ENCODE measurements at places on chromosomes 1 and 21.
A peak's percentile ranks its signal among the peaks of the same experiment; 100 is the strongest.

GRCh38 chr21:33244082-33244778 lies 14.5 kb downstream of the IFNAR2 start:
- H3K27me3 ChIP-seq, result no peaks in the 10 kb centered on the region
- H3K27ac ChIP-seq, result no peak overlapping the region
- DNase-seq, result no peak
- peaks cover 4% of the 10 kb centered on the region for H3K36me3 ChIP-seq

- H3K27me3 ChIP-seq, result no peaks in the 10 kb centered on the region
- DNase-seq, result no peak
- H3K4me3 ChIP-seq, result no peak overlapping the region
- H3K36me3 ChIP-seq, result peaks cover 33% of the 10 kb centered on the region
- peak overlapping the region; percentile 62 for H3K27ac ChIP-seq
- peaks cover 30% of the 10 kb centered on the region for H3K4me1 ChIP-seq
Observed at GRCh38 chr21:46500224-46500861, 41.7 kb downstream of the DIP2A start.

- H3K4me1 ChIP-seq, result peaks cover 48% of the 10 kb centered on the region
- no peak overlapping the region for H3K4me3 ChIP-seq
- DNase-seq, result peak; percentile 75
- H3K27me3 ChIP-seq, result no peaks in the 10 kb centered on the region
- H3K36me3 ChIP-seq, result no peaks in the 10 kb centered on the region
Observed at GRCh38 chr1:24957016-24957807, 27.1 kb upstream of the RUNX3 start.

- H3K27me3 ChIP-seq, result no peaks in the 10 kb centered on the region
- no peak overlapping the region for H3K27ac ChIP-seq
- H3K4me1 ChIP-seq, result no peaks in the 10 kb centered on the region
- no peaks in the 10 kb centered on the region for H3K36me3 ChIP-seq
- no peak overlapping the region for H3K4me3 ChIP-seq
Observed at GRCh38 chr21:43976661-43977060, 35.4 kb upstream of the TRAPPC10 start.

DNA sequence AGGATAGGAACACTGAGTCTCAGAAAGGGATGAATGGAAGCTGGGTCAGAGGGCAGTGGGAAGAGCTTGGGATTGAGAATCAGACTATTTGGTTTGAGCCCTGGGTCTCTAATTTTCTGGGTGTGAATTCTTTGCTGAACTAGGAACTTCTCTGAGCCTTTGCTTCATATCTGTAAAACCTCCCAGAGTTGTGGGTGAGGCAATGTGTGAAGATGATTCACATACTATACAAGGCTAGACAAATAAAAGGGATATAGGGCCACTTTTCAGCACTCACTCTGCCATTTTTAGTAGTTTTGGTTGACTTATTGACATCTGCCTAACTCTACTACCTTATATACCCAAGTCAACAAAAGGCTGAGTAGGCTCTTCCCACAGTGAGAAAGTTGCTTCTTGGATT lies 77.7 kb upstream of the JUN start:
- no peak overlapping the region for H3K27ac ChIP-seq
- H3K4me3 ChIP-seq, result no peak overlapping the region
- no peaks in the 10 kb centered on the region for H3K27me3 ChIP-seq
- DNase-seq, result no peak
- H3K4me1 ChIP-seq, result peaks cover 30% of the 10 kb centered on the region

- H3K36me3 ChIP-seq, result no peaks in the 10 kb centered on the region
- no peak overlapping the region for H3K4me3 ChIP-seq
- DNase-seq, result no peak
Observed at GRCh38 chr1:172670316-172670715, 11.4 kb downstream of the FASLG start.

DNA sequence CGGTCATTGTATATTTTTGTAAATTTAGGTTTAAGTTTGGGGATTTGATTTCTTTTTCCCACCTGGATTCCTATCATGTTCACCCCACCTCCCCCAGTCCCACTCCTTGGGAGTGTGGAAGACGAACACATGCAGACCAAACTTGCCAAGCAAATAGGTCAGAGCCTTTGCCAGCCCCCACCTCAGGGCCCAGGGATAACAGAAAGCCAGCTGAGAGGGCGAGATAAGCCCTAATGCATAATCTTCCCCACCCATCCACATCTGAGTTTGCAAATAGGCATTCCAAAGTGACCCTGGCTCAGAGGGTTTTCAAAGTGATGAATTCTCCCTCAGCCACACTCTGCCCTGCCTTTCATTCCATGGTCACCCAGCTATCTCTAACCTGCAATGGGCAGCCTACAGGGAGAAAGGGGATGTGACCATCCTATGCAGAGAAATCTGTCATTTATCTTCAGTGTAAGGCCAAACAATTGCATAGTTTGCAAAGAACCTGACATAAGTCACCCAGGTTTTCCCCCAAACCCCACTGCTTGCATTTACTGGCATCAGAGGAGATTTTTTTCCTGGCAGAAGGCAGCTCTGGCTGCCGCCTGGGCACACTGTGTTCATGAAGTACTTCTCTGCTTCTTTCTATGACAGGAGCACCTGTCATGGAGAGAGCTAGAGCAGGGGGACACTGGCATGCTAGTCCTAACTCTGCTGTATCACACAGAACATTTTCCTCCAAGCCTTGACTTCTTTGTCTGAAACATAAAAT lies 69.0 kb upstream of the NFIA start:
- H3K27ac ChIP-seq, result no peak overlapping the region
- no peaks in the 10 kb centered on the region for H3K4me1 ChIP-seq
- no peak for DNase-seq
- H3K36me3 ChIP-seq, result no peaks in the 10 kb centered on the region
- H3K4me3 ChIP-seq, result no peak overlapping the region
- H3K27me3 ChIP-seq, result no peaks in the 10 kb centered on the region

GRCh38 chr1:53348486-53349368 lies 20.9 kb upstream of the LRP8 start:
- no peaks in the 10 kb centered on the region for H3K36me3 ChIP-seq
- no peaks in the 10 kb centered on the region for H3K27me3 ChIP-seq
- no peak overlapping the region for H3K4me3 ChIP-seq
- DNase-seq, result no peak
- H3K4me1 ChIP-seq, result peaks cover 14% of the 10 kb centered on the region
- H3K27ac ChIP-seq, result no peak overlapping the region

DNA sequence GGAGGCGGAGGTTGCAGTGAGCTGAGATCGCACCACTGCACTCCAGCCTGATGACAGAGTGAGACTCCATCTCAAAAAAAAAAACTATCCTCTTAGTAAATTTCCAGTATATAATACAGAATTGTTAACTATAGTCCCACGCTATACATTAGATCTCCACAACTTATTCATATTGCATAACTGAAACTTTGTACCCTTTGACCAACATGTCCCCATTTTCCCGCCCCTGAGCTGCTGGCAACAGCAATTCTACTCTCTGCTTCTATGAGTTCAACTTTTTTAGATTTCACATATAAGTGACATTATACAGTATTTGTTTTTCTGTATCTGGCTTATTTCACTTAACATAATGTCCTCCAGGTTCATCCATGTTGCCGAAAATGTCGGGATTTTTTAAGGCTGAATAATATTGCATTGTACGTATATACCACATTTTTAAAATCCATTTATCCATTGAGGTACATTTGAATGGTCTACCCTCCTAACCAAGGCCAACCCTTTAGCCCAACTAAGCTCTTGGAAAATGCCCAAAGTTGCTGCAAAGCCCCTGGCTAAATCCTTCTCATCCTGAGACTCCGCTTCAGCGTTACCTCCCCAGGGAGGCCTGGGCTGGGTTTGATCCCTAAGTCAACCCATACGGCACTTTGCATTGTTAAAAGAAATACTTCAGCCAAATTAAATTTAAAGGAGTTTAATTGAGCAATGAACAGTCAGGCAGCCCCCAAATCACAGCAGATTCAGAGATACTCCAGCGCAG lies 34.2 kb downstream of the NEK2 start:
- H3K27me3 ChIP-seq, result no peaks in the 10 kb centered on the region
- H3K4me1 ChIP-seq, result no peaks in the 10 kb centered on the region
- no peaks in the 10 kb centered on the region for H3K36me3 ChIP-seq
- no peak overlapping the region for H3K27ac ChIP-seq
- DNase-seq, result no peak

DNA sequence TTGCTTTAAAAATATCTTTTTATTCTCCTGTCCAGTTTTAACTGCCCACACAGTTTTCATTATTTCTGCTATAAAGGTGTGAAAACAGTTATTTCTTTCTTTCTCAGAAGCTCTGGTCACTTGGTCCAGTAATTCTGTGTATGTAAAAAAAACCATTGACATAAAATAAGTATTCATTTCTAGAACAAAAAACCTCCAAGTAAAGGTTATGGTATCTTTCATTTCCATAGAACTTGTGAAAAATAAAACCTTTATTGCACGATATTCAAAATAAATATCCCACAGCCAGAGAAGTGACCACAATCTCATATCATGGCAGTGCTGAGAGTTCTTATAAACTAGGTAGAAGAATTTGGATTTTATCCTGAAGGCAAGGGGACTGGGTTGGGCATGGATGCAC lies 96.9 kb upstream of the TNFSF4 start:
- H3K4me1 ChIP-seq, result no peaks in the 10 kb centered on the region
- H3K27ac ChIP-seq, result no peak overlapping the region
- no peak for DNase-seq
- no peak overlapping the region for H3K4me3 ChIP-seq
- no peaks in the 10 kb centered on the region for H3K27me3 ChIP-seq

DNA sequence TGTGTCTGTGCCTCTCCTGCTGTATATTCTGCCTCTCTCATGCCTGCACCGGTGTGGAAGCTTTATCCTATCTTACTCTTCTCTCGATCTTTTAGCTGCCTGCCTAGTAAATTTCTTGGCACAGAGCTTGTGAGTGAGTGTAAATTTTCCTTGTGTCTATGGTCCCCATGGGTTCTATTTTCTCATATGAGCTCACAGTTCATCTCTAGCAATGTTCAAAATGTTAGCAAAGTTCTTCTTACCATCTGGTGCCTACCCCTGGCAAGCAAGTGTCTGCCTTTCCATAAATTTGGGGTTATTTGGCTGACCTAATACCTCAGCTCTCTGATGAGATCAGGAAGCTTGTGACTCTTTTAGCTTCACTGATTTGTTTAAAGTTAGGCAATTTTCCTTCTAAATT lies 572.1 kb upstream of the BRINP3 start:
- H3K27me3 ChIP-seq, result no peaks in the 10 kb centered on the region
- H3K4me1 ChIP-seq, result no peaks in the 10 kb centered on the region
- no peak for DNase-seq
- H3K36me3 ChIP-seq, result no peaks in the 10 kb centered on the region

GRCh38 chr1:21296509-21297354 lies 6.5 kb upstream of the ECE1 start:
- peaks cover 90% of the 10 kb centered on the region for H3K4me1 ChIP-seq
- no peaks in the 10 kb centered on the region for H3K27me3 ChIP-seq
- H3K27ac ChIP-seq, result peak overlapping the region; percentile 99
- no peaks in the 10 kb centered on the region for H3K36me3 ChIP-seq
- H3K4me3 ChIP-seq, result no peak overlapping the region

GRCh38 chr21:29378832-29379231 lies 80.1 kb downstream of the BACH1 start:
- no peak overlapping the region for H3K4me3 ChIP-seq
- H3K27me3 ChIP-seq, result no peaks in the 10 kb centered on the region
- H3K36me3 ChIP-seq, result no peaks in the 10 kb centered on the region
- DNase-seq, result no peak

DNA sequence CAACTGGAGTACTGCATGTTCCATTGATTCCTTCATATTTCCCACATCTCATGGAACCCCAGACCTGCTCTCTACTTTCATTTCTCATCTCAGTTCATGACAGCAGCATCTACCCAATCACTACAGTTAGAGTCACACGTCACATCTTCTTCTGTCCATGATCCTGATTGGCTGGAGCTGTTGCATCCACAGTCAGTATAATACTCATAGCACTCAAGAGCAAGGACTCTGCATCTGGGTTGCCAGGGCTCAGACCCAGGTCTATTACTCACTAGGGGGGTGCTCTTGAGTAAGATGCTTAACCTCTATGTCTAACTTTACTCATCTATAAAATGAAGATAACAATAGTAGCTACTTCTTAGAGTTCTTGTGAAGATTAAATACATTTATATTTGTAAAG lies 4.4 kb upstream of the XPR1 start:
- no peak for DNase-seq
- no peak overlapping the region for H3K27ac ChIP-seq
- no peaks in the 10 kb centered on the region for H3K36me3 ChIP-seq
- H3K4me1 ChIP-seq, result peaks cover 9% of the 10 kb centered on the region
- peaks cover 3% of the 10 kb centered on the region for H3K27me3 ChIP-seq
- H3K4me3 ChIP-seq, result no peak overlapping the region

DNA sequence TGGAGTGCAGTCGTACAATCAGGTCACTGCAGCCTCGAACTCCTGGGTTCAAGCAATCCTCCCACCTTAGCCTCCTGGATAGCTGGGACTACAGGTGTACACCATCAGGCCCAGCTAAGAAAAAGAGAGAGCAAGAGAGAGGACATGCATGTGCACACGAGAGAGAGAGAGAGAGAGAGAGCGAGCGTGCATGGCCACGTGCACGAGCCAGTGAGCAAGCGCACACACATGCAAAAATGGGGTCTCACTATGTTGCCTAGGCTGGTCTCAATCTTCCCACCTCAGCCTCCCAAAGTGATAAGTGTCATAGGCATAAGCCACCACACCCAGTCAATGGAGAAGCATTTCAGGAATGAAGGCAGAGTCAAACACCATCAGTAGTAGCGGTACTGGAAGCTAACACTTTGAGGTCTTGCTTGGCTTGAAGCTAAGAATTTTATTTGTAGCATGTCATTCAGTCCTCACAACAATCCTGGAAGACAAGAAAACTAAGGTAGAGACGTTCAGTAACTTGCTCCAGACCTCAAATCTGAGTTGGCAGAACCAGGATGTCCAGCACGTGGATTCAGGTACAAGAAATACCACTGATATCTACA lies 14.5 kb downstream of the GNB1 start:
- no peaks in the 10 kb centered on the region for H3K27me3 ChIP-seq
- peaks cover 48% of the 10 kb centered on the region for H3K36me3 ChIP-seq
- H3K4me1 ChIP-seq, result peaks cover 66% of the 10 kb centered on the region
- no peak overlapping the region for H3K4me3 ChIP-seq
- H3K27ac ChIP-seq, result no peak overlapping the region

GRCh38 chr21:38341546-38342012 lies 84.8 kb downstream of the KCNJ15 start:
- H3K4me3 ChIP-seq, result no peak overlapping the region
- no peaks in the 10 kb centered on the region for H3K27me3 ChIP-seq
- no peaks in the 10 kb centered on the region for H3K4me1 ChIP-seq
- no peak overlapping the region for H3K27ac ChIP-seq
- H3K36me3 ChIP-seq, result no peaks in the 10 kb centered on the region
- DNase-seq, result no peak

- H3K4me1 ChIP-seq, result no peaks in the 10 kb centered on the region
- no peak for DNase-seq
- H3K4me3 ChIP-seq, result no peak overlapping the region
Observed at GRCh38 chr1:22875841-22876240, 96.8 kb downstream of the LACTBL1 start.

- H3K4me3 ChIP-seq, result no peak overlapping the region
- H3K4me1 ChIP-seq, result peaks cover 68% of the 10 kb centered on the region
- H3K27ac ChIP-seq, result peak overlapping the region; percentile 69
- peaks cover 25% of the 10 kb centered on the region for H3K36me3 ChIP-seq
- no peak for DNase-seq
- no peaks in the 10 kb centered on the region for H3K27me3 ChIP-seq
Observed at GRCh38 chr1:226158457-226158856, 28.1 kb downstream of the ACBD3 start.

- H3K36me3 ChIP-seq, result no peaks in the 10 kb centered on the region
- no peaks in the 10 kb centered on the region for H3K27me3 ChIP-seq
- H3K4me1 ChIP-seq, result peaks cover 23% of the 10 kb centered on the region
Observed at GRCh38 chr1:63896755-63897154, 122.9 kb downstream of the ROR1 start.

Measured in B cell (primary cell).